H54 (cell line): ENCODE measurements at places on chromosomes 7 and 10.

DNA sequence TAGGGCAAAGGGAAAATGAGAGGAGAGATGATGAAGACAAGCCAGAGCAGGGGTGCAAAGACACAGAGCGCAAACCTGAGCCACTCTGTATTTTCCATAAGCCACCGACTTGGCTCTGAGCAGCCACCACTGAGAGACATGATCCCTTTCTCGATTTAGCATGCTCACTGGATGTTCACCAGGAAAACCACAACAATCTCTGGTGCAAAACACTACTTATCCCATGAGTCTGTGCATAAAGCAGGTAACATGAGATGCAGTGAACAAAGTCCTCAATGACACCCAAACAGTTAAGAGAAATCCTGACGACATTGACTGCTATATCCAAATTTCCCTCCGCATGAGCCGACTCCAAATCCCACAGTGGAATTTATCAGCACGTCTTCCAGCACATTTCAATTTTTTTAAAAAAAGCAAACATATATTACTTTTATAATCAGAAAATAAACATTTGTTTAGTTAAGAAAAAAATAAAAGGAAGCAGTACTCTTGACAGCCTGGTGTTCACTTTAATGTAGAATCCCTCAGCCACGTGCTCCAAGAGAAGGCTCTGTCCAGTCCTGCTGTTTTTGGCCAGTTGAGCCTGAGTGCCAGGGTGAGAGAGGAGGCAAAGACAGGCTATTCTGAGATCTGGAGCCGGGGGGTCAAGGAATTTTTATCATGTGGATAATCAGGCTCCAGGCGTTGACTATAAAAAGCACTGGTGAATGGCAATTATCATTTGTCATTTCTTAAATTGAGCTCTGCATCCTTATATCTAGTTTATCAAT, 238.4 kb downstream of the KCNMA1 start:
- DNase-seq: no peak

- no peak for DNase-seq
Observed at GRCh38 chr7:4845740-4846142, 16.1 kb downstream of the PAPOLB start.

DNA sequence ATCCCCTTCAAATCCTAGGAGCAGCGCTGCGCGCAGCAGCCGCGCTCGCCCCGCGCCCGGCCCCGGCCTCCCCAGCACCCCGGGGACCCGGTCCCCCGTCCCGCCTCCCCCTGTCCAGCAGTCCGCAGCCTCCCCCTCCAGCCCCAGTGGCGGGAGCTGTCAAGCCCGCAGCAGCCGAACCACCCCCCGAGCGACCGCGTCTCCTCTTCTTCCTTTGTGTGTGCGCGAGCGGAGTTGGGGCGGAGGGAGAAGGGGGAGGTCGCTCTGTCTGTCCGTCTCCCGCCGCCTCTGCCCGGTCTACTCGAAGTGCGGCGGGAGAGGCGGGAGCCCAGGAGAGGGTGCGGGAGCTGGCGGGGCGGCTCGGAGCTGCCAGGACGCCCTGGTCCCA, 375 bp upstream of the CHN2 start:
- no peak for DNase-seq

DNA sequence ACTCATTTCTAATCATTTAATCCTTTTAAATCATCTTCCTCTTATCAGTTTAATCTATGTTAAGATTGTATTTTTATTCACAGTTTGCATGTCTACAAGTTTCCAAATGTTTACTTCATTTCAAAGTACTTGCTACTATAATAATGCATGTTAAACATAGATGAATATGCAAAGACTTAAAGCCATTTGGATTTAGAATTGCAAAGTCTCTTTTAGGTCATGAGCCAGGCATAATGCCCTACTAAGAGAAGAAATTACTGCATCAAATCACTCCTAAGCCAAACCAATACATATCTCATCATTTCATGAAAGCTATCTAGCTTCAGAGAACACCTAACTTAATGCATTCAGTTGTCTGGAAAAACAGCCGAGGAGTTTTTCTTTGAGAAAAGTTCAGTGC, 266.1 kb downstream of the PRKG1 start:
- no peak for DNase-seq

GRCh38 chr10:118307220-118307619, 34.9 kb downstream of the FAM204A start:
- DNase-seq: no peak

DNA sequence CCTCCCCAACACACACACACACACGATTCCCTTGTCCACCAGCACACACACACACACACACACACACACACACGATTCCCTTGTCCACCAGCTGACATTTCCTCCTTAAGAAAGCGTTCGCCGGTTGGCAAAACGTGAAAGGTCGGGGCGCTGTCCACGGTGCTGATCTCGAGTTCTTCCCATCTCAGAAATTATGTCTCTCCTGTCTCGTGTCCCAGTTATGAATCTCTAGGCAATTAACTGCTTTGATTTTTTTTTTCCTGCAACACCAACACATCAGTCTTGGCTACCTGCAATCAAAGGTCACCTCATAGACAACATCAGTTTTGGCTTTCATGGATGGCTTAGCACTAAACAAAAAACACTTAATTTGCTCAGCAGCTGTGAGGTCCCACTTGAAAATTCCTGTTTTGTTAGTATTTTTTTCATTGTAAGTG, 1.9 kb downstream of the INA start:
- DNase-seq: no peak

GRCh38 chr7:75989500-75990388, 4.7 kb downstream of the TMEM120A start:
- no peak for DNase-seq

DNA sequence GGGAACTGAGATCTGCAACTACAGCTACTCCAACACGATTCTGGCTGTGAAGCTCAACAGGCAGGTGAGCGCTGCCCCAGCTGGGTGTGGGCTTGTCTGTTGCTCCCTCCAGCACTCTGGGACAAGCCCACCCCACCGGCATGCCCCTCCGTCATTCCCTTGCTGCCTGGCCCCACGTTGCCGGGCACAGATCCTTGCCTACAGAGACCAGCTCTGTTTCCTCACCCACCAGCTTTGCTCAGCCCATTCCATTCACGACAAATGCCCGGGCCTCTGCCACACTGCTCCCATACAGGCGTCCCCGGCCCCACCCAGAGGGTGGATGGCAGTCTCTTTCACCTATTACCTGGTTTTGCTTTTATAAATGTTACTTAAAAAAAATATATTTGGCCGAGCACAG, 24.6 kb downstream of the WIPI2 start:
- no peak for DNase-seq

GRCh38 chr10:49080965-49081364, 34.4 kb downstream of the VSTM4 start:
- no peak for DNase-seq

GRCh38 chr10:2145491-2145890, 408.2 kb upstream of the ADARB2 start:
- no peak for DNase-seq

- no peak for DNase-seq
Observed at GRCh38 chr10:122148876-122149560, 122.1 kb upstream of the BTBD16 start.

GRCh38 chr10:49008505-49009198, 69.0 kb upstream of the LRRC18 start:
- no peak for DNase-seq

DNA sequence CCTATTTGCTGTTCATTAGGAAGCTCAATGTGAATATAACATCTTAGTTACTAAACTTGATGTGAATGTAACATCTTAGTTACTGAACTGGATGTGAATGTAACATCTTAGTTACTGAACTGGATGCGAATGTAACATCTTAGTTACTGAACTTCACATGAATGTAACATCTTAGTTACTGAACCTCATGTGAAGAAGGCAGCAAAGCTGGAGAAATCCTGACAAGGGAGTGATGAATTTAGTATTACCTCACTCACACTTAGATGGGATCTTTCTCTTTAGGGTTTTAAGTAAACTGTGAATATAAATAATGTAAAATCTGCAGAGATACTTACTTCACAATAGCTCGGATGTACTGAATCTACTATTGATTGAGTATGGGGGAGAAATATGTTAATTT, 73.6 kb downstream of the ETV1 start:
- no peak for DNase-seq

- no peak for DNase-seq
Observed at GRCh38 chr7:41156268-41156667, 546.6 kb downstream of the INHBA start.

DNA sequence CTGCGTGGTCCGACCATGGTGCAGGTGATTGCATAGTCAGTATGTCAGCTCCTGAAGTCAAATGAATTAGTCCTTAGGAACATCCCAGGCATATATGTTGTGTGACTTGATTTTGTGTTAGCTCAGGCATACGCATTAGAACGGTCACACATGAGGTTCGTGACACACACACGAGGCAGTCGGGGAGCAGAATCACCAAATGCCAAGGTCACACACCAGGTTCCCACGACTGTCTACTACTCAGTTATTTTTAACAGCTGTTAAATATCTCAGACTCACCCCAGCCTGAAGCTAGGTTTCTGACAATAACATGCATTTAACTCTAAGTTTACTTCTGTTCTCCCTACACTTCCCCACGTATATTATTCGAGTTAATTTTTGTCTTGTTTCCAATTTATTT, 54.8 kb downstream of the DYNC2I1 start:
- no peak for DNase-seq

DNA sequence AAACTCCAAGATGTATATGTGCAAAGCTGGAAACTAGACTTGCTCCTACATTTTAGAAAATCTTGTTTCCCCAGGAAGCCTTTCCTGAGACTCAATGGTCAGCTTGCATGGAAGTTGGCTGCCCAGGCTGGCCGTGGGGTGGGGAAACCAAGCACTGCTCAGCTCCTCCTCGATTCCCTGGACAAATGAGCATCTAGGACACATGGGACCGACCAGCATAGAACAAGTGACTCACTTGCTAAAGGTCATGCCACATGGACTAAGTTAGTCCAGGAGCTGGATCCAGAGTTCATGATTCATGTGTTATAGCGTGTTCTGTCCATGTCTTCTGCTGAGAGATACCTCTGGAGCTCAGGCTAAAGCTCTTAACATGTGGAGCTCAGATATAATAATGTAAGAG, 6.2 kb downstream of the FAM180A start:
- DNase-seq: no peak

- DNase-seq: no peak
Observed at GRCh38 chr7:87512906-87513305, 37.4 kb upstream of the ABCB4 start.

DNA sequence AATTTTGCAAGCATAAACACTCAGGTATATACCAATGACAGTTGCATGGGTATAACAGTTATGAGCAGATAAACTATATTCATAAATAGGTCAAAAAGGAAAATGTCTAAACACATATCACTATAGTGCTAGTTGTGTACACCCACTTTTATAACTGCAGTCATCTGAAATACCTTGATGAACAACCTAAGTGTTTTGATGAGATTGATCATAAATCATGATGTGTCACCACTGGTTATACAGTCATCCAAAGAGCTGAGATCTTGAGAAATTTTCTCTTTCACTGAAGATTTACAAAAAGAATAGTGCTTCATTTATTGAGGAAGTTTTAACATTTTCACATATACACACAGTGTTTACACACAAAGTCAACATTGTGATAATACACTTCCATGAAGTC, 78.6 kb upstream of the SLC25A13 start:
- DNase-seq: no peak

- DNase-seq: peak; percentile 43
Observed at GRCh38 chr7:39733881-39734632, 110.7 kb downstream of the RALA start.

DNA sequence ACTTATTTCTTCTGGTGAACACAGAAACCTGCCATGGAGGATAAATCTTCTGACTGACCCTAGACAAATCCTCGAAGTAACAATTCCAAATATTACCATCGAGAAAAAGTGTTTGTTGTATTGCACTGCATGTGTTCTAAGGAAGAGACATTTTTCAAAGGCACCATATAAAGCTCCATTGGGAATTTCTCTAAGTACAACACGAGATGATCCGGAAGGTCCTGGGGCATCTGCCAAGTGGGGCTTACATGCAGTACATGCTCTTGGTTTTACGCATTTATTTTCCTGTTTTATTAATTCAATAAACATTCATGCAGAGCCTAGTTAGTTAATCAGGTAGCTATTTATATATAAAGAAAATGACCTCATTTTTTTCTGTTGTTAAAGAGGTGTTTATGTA, 692.0 kb upstream of the IGFBP3 start:
- DNase-seq: no peak

GRCh38 chr10:67969875-67970274, 85.4 kb downstream of the SIRT1 start:
- no peak for DNase-seq

DNA sequence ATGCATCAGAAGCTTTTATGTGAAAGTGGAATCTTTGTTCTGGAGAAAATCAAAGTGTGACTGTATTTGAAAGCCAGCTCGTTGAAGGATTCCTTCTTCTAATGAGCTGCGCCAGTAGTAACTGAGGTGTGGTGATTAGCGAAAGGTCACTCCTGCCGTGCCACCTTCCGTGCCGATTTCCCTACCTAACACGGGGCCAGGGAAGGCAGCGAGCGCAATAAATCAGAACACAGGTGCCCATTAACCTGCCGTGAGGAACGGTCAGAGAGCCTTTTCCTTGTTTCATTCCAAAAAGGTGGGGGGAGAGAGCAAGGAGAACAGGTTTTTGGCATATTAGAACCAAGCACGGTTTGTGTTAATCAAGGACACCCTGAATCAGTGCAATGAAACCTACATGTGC, 258.0 kb downstream of the CELF2 start:
- DNase-seq: no peak
